Frontal cortex (tissue), 4 donors: ENCODE measurements at places on chromosomes 3 and 15. TPM values are rescaled to one million over a fixed set of nuclear protein-coding genes. Genes with fewer than 3 reads are reported as not detected.

Gene RBPMS2
- total RNA-seq: under 0.01 TPM

Gene MEX3B
- total RNA-seq: 89.7 TPM

Gene C3orf20
- total RNA-seq: not detected

Gene FBXO40
- total RNA-seq: not detected

Gene DNASE1L3
- total RNA-seq: 0.41 TPM

Gene ENTPD3
- 3.3 TPM for total RNA-seq

DNA sequence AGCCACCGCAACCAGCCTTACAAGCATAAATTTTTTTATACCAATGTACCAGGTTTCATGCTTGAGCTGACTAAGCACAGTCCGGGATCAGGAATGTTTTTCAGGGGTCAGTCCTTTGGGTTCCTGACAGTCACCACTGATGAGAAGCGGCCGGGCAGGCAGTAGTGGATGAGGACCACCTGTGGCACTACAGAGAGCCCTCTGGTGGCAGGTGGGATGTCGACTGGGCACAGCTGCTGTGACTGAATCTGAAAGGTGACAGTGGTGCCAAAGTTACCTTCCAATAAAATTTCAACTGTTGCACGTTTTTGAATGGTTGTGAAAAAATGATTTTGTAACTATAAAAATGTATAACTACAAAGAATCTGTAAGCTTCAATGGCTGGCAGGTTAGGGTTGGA, 34.0 kb downstream of the TPRA1 start:
- DNase-seq: no peak

DNA sequence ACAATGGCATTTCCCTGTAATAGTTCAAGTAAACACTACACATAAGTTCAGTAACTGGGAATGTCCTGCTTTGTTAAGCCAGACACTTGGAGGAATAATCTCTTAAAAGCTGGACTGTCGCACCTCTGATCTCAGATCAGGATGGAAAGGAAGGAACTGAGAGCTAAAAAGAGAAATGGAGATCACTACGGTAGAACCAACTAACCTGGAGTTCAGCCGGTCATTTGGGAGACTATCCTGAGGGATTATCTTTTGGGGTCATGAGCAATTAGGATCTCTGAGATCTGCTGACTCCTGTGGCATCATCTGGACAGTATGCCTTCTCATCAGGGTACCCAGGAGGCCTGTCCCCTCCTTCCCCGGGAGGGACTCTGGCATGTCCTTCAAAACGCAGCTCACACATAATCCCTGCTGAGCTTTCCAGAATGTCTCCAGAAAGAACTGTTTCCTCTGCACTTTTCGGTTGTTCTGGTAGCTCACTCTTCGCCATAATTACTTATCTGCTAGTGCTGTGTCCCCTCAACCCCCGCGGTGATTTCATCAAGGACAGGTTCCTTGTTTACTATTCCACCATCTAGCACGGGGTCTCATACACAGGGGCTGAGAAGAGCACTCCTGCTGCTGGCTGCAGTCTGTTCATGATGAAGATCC, 115.6 kb downstream of the SENP2 start:
- DNase-seq: no peak

DNA sequence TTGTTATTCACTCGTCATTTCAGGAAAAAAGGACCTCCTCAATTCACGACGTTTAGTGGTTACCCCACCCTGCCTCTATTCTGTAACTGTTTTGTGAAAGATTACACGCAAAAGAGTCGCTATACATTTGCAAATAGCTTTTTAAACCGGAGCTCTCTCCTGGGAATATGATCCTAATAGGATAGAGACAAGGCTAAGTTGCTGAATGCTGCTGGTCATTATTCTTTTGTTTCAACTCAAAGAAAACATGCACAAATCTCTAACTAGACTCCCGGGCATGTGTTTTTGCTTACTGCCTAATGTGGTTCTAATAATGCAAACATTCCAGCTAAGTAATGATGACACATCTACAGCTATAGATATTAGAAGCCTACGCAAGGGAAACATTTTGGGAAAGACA, 214.6 kb upstream of the MDFIC2 start:
- DNase-seq: no peak

DNA sequence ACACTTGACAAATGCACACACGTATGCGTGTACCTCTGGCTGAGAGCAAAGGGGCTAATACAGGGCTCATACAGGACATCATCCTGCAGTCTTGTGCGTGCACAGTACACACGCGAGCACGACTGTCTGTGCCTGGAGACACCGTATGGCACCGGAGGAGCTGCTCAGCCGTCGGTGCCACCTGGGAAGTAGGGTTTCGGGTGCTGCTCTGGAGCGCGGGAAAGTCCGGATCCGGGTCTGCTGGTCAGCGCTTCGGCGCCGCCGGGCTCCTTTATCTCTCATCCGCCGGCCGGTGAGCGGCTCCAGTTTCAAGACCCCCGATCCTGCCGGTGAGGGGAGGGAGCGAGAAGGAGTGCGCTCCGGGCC, 9.3 kb downstream of the FOXL2 start:
- no peak for DNase-seq

- DNase-seq: no peak
Measured at GRCh38 chr3:29065211-29065785, 215.6 kb upstream of the RBMS3 start.

DNA sequence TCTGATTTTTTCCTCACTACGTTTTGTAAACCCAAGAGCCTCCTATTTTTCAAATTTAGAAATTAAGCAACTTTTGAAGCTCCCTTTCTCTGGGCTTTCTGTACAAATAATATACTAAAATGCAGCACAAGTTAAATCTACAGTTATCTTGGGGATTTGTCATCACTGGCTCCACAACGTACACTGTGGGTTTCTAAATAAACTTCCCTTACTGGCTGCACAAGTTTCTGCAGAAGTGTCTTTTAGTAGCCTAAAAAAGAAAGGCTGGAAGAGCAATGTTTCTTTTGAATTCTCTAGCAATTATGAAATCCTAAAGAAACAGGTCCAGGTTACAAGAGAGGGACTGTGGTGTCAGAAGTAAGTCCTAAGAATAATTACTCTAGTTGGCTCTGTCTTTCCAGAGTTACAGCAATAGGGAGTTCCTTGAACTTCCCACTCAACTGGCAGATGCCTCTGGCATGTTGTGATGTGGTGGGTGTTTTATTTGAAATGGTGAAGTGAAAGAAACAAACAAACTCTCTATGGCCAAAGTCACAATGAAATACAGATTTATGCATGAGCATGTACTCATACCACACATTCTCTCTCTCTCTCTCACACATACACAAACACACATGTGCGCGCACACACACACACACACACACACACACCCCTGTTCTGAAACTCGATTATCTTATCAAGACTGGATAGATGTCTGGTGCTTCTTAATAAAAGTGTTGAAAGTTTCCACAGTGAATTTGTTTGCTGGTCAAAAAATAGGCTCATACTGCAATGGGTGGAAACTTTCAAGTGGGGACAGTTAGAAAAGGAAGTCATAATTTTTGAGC, 198.2 kb downstream of the SSR3 start:
- no peak for DNase-seq

DNA sequence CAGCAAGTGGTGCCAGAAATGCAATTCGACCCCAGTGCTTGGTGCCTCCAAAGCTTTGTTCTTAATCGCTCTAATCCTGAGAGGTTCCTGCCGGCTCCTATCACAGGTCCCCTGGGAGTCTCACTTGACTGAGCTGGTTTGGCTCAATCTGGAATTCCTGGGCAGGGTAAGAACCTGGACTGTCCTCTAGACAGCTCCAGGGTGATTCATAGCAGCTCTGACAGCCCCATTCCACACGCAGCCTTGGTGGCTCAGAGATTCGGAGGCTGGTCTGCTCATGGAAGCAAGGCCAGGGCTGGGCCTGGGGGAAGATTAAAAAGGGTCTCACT, 37.9 kb downstream of the MYO5C start:
- no peak for DNase-seq

GRCh38 chr3:110397115-110397514, 674.5 kb upstream of the NECTIN3 start:
- DNase-seq: no peak

DNA sequence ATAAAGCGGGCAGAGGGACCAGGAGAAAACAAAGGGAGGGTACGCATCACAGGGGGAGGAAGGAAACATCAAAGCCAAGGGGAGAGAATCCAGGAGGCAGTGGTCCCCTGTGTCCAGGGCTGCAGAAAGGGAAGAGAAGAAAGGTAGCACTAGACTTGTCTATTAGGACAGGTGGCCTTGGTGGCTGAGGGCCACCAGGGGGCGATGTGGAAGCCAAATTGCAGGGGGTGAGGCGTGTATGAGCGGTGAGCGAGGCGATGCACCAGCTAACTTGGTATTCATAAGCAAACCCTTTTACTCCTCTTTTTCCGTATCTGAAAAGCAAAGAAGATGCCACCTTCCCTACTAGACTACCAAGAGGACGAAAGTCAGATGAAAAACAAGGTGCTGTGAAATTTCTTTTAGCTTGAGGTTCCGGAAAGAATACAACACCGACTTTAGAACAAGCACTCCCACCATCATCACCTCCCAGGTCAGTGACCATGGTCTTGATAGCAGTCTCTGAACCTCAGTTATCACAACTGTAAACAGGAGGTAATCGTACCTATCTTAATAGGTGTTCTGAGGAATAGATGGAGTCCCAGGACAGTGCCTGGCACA, 654.4 kb upstream of the ADAMTS9 start:
- DNase-seq: no peak

- no peak for DNase-seq
Measured at GRCh38 chr3:81242871-81243270, 518.6 kb downstream of the GBE1 start.

GRCh38 chr3:99534951-99535704, 103.3 kb upstream of the COL8A1 start:
- DNase-seq: no peak

DNA sequence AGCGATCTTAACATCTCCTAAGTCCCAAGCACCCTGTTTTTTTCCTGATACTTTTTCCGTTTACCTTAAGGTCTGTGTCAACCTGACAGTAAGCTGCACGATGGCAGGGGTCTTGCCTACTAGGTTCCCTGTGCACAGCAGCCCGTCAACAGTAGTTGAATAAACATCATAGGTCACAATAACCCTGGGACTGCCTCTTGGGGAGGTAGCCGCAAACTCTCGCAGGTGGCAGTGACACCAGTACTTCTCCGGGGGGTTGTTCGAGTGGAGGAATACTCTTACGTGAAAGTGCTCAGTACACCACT, 365 bp upstream of the PDCD6IP start:
- DNase-seq: no peak

- no peak for DNase-seq
Measured at GRCh38 chr3:60153221-60153999, 1097.8 kb downstream of the FHIT start.

DNA sequence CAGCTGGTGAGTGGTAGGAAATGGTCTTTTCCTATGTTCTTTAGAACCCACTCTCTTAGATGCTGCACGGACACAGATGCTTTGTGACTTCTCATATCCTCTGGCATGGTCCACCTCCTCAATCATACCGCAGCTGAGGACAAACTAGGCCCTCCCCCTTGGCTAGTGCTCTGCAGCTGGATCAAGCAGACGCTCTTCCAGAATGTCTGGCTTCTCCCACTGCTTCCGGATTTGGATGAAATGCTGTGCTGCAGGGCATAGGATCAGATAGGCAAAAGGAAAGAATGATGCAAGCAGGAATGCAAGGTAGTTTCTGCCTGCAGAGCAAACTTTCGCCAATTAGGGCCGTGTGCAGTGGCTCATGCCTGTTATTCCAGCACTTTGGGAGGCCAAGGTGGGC, 75.7 kb upstream of the SLC4A7 start:
- no peak for DNase-seq

DNA sequence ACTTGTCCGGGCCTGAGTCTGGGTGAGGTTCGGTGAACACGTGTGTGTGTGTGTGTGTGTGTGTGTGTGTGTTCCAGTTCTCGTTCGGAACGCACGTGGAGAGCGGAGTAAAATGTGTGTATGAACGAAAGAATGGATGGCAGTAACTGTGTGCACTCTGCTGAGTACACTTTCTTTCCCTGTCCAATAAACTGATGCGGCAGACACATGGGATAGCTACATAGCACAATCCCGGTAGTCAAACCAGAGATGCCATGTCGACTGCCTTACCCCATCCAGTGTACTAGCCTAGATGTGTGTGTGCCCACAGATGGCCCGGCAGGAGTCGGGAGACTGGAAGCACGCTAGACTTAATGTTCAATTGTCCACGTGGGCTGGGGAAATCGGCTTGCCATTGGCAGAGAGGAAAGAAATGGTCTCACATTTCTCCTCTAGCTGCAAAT, 507 bp upstream of the GOLIM4 start:
- peak; percentile 41 for DNase-seq

DNA sequence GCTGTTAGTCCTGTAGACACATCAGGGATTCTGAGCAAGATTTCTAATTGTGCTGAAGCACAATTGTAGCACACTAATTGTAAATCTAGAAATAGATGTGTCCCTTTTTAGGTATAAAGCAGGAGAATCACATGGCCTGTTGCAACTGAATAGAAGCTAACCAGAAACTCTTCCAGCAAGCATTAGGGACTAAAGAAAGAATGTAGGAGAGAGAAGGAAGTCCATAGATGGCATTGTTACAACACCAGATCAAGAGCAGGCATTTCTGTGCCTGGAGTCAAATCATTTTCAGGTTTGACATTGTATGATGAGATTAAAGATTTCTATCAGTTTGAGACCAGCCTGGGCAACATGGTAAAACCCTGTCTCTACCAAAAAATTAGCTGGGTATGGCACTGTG, 27.4 kb downstream of the CALML4 start:
- DNase-seq: no peak

DNA sequence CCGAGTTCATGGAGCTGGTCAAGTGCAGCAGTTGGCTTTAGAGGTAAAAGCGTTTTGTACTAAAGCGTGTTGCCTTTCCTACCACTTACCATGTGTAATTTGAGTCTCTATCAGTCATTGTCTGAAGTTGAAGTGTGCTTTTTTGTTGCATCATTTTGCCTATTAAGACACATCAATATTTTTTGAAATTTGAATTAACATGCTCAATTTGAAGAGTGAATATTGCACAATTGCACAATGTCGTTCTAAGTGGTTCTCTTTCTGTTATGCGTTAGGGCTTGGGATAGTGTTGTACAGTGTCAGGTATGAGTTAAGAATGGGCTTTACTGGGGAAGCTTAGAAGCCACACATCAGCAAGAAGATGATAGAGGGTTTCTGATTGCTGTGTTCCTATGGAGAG, 84.0 kb upstream of the ACKR4 start:
- DNase-seq: no peak

- DNase-seq: no peak
Measured at GRCh38 chr3:93969443-93969842, 4.3 kb downstream of the PROS1 start.

GRCh38 chr15:95448531-95449229, 881.8 kb upstream of the NR2F2 start:
- DNase-seq: no peak

GRCh38 chr15:63776443-63776842, 57.3 kb downstream of the HERC1 start:
- DNase-seq: no peak

GRCh38 chr15:56496635-56497034, 31.7 kb upstream of the MNS1 start:
- DNase-seq: peak; percentile 58
